ENCODE measurements at places on chromosomes 12 and 14. TPM values are rescaled to one million over a fixed set of nuclear protein-coding genes. Genes with fewer than 3 reads are reported as not detected.

DNA sequence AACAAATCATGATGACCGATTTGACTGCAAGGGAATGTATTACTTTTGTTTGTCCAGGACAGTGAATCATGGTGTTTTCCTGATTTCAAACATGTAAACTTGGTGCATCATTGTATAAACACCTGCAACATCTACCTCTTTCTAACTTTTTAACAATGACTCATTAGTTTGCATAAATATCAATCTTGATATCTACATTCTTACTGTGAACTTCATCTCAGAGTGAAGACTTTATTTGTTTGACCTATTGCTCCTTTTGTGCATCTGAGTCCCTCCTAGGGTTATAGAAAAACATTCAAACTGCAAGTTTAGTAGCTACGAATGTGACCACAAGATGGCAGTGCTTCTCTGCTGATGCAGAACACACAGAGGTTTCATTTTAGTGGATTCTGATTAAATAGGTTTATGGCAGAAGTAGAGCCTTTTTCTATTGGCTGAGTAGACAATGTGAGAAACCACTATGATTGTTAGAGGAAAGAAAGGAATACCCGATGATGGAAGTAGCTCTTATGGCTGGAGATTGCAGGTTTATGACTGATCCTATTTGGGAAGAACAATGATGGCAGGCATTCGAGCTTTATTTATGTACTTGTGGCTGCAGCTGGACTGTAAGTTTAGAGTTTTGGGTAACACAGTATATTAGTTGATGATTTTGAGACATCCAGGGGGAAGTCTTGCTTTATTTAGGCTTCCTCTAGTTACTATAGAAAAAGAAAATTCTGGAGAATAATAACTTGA lies 244.2 kb upstream of the OR4E1 start:
- H3K36me3 ChIP-seq = peaks cover 15% of the 10 kb centered on the region
- H3K4me3 ChIP-seq = peak overlapping the region; percentile 78
- H3K4me1 ChIP-seq = peaks cover 73% of the 10 kb centered on the region

DNA sequence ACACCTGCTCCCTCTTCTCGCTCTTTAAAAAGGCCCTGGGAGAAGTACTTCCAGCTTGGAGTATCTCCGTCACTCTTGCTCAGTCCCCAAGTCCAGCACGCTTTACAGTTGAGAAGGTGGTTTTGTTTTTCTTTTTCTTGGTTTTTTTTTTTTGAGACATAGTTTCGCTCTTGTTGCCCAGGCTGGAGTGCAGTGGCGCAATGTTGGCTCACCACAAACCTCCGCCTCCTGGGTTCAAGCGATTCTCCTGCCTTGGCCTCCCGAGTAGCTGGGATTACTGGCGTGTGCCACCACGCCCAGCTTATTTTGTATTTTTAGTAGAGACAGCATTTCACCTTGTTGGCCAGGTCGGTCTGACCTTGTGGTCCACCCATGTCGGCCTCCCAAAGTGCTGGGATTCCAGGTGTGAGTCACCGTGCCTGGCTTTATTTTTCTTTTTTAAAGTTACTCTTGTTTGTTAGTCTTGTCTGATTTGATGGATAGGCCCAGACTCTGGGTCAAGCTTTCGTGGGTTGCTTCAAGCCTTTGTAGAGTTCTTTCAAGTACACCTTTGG lies 1.9 kb downstream of the TDRD9 start:
- H3K4me1 ChIP-seq = peaks cover 19% of the 10 kb centered on the region
- no peaks in the 10 kb centered on the region for H3K36me3 ChIP-seq
- H3K27me3 ChIP-seq = peaks cover 5% of the 10 kb centered on the region
- DNase-seq = no peak
- H3K27ac ChIP-seq = no peak overlapping the region

GRCh38 chr12:53932915-53933314 lies 5.7 kb upstream of the HOXC13 start:
- no peak overlapping the region for H3K4me3 ChIP-seq
- peaks cover 87% of the 10 kb centered on the region for H3K27me3 ChIP-seq
- H3K4me1 ChIP-seq = peaks cover 3% of the 10 kb centered on the region
- H3K36me3 ChIP-seq = peaks cover 2% of the 10 kb centered on the region

Gene PIGH
- total RNA-seq = 17.5 TPM

Gene TTC9
- 13.9 TPM for total RNA-seq

GRCh38 chr12:112685321-112685720 lies 106.2 kb upstream of the RPH3A start:
- H3K27ac ChIP-seq = no peak overlapping the region
- no peak overlapping the region for H3K4me3 ChIP-seq
- peaks cover 20% of the 10 kb centered on the region for H3K27me3 ChIP-seq
- H3K4me1 ChIP-seq = no peaks in the 10 kb centered on the region
- H3K36me3 ChIP-seq = no peaks in the 10 kb centered on the region

- no peaks in the 10 kb centered on the region for H3K27me3 ChIP-seq
- no peak overlapping the region for H3K27ac ChIP-seq
- no peak overlapping the region for H3K4me3 ChIP-seq
These were observed 56.9 kb downstream of the SCAF11 start for GRCh38 chr12:45933504-45933903.

Gene PNMA1
- 25.6 TPM for total RNA-seq

Gene NANOG
- not detected for total RNA-seq

GRCh38 chr14:99624024-99624423 lies 20.0 kb upstream of the CCDC85C start:
- peaks cover 3% of the 10 kb centered on the region for H3K27me3 ChIP-seq
- no peak for DNase-seq
- H3K4me1 ChIP-seq = peaks cover 3% of the 10 kb centered on the region
- no peak overlapping the region for H3K4me3 ChIP-seq
- no peak overlapping the region for H3K27ac ChIP-seq
- H3K36me3 ChIP-seq = no peaks in the 10 kb centered on the region

Measured in activated CD8-positive, alpha-beta T cell treated with anti-CD3 and anti-CD28 coated beads, Interleukin-2, amount 10 ng/mL, durations not matched to agents 7 days and 5 days (primary cell).